ENCODE measurements at places on chromosomes 7 and 10. TPM values are rescaled to one million over a fixed set of nuclear protein-coding genes. Genes with fewer than 3 reads are reported as not detected.

The SNCG gene
- 86.1 TPM for total RNA-seq

The SYT15 gene
- total RNA-seq = 4.2 TPM

The RSPH10B2 gene
- not detected for total RNA-seq

GRCh38 chr7:150949564-150949963 lies 28.6 kb downstream of the KCNH2 start:
- H3K4me3 ChIP-seq = no peak overlapping the region
- no peaks in the 10 kb centered on the region for H3K4me1 ChIP-seq
- H3K27me3 ChIP-seq = no peaks in the 10 kb centered on the region
- DNase-seq = no peak
- no peaks in the 10 kb centered on the region for H3K36me3 ChIP-seq

DNA sequence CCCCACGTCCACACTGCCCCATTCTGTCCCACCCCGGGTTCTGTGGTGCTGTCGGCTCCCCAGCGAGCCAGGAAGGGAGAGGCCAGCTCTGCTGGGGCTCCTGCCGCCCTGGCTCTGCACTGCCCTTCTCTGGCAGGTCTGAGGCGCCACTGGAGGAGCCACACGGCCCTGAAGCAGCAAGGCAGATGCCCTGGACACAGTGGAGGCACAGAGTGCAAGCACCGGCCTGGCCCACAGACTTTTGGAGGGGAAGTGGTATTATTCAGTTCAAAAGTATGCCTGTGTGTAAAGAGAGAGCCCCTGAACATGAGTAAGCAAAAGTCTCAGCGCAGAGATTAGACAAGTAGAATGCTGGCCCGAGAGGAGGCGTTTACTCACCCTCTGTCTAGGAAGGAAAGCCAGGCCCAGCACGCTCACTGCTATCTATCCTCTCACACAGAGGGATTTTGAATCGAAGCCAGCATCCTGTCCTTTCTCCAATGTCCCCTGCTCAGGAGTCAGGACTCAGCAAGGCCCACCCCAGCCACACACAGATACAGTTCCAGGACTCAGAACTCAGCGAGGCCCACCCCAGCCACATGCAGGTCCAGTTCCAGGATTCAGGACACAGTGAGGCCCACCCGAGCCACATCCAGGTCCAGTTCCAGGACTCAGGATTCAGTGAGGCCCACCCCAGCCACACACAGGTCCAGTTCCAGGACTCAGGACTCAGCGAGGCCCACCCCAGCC lies 115.0 kb downstream of the EGFR start:
- peaks cover 3% of the 10 kb centered on the region for H3K4me1 ChIP-seq
- H3K4me3 ChIP-seq = no peak overlapping the region
- peak overlapping the region; percentile 26 for H3K27ac ChIP-seq

- H3K27me3 ChIP-seq = no peaks in the 10 kb centered on the region
- H3K27ac ChIP-seq = no peak overlapping the region
- no peak overlapping the region for H3K4me3 ChIP-seq
Observed at GRCh38 chr7:152200395-152200794, 174.9 kb downstream of the GALNT11 start.

GRCh38 chr10:17848646-17849045 lies 39.5 kb downstream of the MRC1 start:
- no peak overlapping the region for H3K27ac ChIP-seq
- no peak for DNase-seq
- no peaks in the 10 kb centered on the region for H3K27me3 ChIP-seq
- H3K4me3 ChIP-seq = no peak overlapping the region
- peaks cover 4% of the 10 kb centered on the region for H3K4me1 ChIP-seq

DNA sequence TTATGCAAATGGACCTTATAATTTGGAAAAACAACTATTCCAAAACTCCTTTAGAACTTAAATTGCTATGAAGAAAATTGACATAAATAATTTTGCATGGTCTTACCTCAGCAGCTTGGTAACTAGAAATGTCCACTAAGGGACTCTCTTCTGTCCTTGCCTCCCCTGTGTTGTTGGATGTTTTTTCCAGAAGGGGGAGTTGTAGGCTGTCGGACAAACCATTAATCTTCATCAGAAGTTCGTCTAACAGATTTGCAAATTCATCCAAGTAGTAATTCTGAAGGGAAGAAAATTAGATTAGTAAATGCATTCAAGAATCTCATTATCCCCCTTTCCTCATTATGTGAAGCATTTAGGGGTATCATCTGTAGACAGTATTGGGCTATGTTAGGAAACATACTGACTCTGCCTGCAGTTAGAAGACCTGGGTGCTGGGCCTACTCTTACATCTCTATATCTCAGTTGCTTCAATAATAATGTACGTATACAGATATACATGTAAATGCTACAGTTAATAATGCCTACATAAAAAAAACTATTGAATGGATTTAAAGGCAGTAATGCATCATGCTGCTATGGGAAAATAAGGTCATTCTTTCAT lies 155.6 kb downstream of the PKD1L1 start:
- no peak overlapping the region for H3K27ac ChIP-seq
- no peaks in the 10 kb centered on the region for H3K36me3 ChIP-seq
- DNase-seq = no peak
- H3K27me3 ChIP-seq = no peaks in the 10 kb centered on the region
- H3K4me3 ChIP-seq = no peak overlapping the region
- no peaks in the 10 kb centered on the region for H3K4me1 ChIP-seq

DNA sequence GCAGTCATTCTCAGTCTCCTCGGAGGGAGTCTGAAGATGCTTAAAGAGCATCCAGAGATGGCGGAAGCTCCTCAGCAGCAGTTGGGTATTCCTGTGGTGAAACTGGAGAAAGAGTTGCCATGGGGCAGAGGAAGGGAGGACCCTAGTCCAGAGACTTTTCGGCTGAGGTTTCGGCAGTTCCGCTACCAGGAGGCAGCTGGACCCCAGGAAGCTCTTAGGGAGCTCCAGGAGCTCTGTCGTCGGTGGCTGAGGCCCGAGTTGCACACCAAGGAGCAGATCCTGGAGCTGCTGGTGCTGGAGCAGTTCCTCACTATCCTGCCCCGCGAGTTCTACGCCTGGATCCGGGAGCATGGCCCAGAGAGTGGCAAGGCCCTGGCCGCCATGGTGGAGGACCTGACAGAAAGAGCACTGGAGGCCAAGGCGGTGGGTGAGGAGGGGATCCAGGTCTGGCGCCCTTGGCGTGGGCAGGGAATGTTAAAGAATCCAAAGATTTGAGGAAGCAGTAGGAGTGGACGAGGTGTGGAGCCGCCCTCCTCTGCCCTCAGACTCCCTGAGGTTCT lies 2.9 kb downstream of the ZSCAN25 start:
- no peaks in the 10 kb centered on the region for H3K27me3 ChIP-seq
- no peak overlapping the region for H3K4me3 ChIP-seq
- H3K27ac ChIP-seq = no peak overlapping the region
- H3K36me3 ChIP-seq = peaks cover 63% of the 10 kb centered on the region

- no peaks in the 10 kb centered on the region for H3K4me1 ChIP-seq
- no peak overlapping the region for H3K4me3 ChIP-seq
- no peaks in the 10 kb centered on the region for H3K36me3 ChIP-seq
- DNase-seq = no peak
Observed at GRCh38 chr10:86321568-86321967, 45.0 kb downstream of the GRID1 start.

- no peaks in the 10 kb centered on the region for H3K36me3 ChIP-seq
- no peak for DNase-seq
- H3K27me3 ChIP-seq = no peaks in the 10 kb centered on the region
- H3K27ac ChIP-seq = no peak within 1 kb of the TSS
- H3K4me1 ChIP-seq = peaks cover 32% of the 10 kb centered on the region
- H3K4me3 ChIP-seq = peak within 1 kb of the TSS; percentile 11
Observed at GRCh38 chr10:86668297-86669165, at the start of gene LDB3. Gene LDB3, plus strand, starts transcription at chr10:86668511. Its CDS starts 181 bp downstream, at chr10:86668692.

DNA sequence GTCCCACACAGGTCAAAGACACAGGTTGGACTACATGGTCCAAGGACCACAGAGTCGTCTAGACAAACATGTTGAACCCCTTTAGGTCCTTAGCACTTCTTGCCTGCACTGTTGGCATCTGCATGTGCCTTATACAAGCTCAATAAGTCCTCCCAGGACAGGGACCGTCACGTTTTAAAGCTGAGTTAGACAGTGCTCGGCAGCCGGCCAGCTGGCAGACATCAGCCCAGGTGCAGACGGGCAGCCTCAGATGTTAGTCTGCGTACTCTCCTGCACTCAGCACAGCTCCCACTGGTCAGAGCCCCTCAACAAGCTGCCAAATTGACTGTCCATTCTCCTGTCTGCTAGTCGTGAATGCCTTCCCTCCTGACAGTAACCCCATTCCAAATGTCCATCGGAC lies 34.9 kb downstream of the PARP12 start:
- H3K36me3 ChIP-seq = peaks cover 81% of the 10 kb centered on the region
- DNase-seq = no peak
- no peak overlapping the region for H3K27ac ChIP-seq
- H3K27me3 ChIP-seq = no peaks in the 10 kb centered on the region
- no peaks in the 10 kb centered on the region for H3K4me1 ChIP-seq

Measured in tibial nerve (tissue), 4 donors.